ENCODE measurements at places on chromosomes 12 and 14. TPM values are rescaled to one million over a fixed set of nuclear protein-coding genes. Genes with fewer than 3 reads are reported as not detected.

Gene LLPH
- total RNA-seq, result 16.6 TPM

Gene LYZ
- total RNA-seq, result 6.9 TPM

Gene IAPP
- not detected for total RNA-seq

Gene TOMM20L
- not detected for total RNA-seq

Gene LRRIQ1
- 6.5 TPM for total RNA-seq

Gene KLRG1
- 6.2 TPM for total RNA-seq

Gene KRT72
- total RNA-seq, result not detected

Gene KDM5A
- total RNA-seq, result 66.9 TPM

Gene OTX2
- not detected for total RNA-seq

Gene FOXG1
- 62.9 TPM for total RNA-seq

Gene PTGER2
- 0.30 TPM for total RNA-seq

Gene LRP1-AS
- not detected for total RNA-seq

Gene FAR2
- total RNA-seq, result 42.7 TPM

Gene CLEC2A
- total RNA-seq, result not detected

Gene CIROP
- 0.24 TPM for total RNA-seq

Gene TAMALIN
- total RNA-seq, result 65.5 TPM

Gene FLVCR2
- 9.5 TPM for total RNA-seq

Gene KCNC2
- total RNA-seq, result 123 TPM

Gene PMCH
- total RNA-seq, result not detected

Gene LBHD2
- not detected for total RNA-seq

Gene DACT1
- 9.0 TPM for total RNA-seq

Gene ATG2B
- total RNA-seq, result 61.3 TPM

Measured in dorsolateral prefrontal cortex (tissue), 122 donors.